Activated T-cell treated with anti-CD3 and anti-CD28 coated beads, Interleukin-2, amount 50 U/mL, for 4 hours (primary cell): ENCODE measurements at places on chromosomes 11 and 22.

GRCh38 chr11:10573556-10573955, 5.1 kb upstream of the LYVE1 start:
- DNase-seq, result no peak

DNA sequence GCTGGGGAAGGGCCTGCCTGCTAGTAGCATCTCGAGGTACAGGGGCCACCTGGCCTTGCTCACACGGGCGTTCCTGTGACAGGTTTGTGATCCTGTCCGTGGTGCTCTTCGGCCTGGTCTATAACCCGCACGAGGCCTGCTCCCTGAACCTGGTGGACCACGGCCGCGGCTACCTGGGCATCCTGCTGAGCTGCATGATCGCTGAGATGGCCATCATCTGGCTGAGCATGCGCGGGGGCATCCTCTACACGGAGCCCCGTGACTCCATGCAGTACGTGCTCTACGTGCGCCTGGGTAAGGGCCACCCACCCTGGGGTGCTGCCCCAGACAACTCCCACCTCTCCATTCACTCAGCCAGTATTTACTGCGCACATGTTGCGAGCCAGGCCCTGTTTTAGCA, 31.8 kb upstream of the MYRF start:
- DNase-seq, result no peak

GRCh38 chr11:67468056-67468455, 995 bp downstream of the TMEM134 start:
- no peak for DNase-seq

- DNase-seq, result no peak
These were observed 3.8 kb upstream of the C11orf91 start for GRCh38 chr11:33704240-33705002.

GRCh38 chr11:26930518-26931247, 63.2 kb upstream of the FIBIN start:
- no peak for DNase-seq

DNA sequence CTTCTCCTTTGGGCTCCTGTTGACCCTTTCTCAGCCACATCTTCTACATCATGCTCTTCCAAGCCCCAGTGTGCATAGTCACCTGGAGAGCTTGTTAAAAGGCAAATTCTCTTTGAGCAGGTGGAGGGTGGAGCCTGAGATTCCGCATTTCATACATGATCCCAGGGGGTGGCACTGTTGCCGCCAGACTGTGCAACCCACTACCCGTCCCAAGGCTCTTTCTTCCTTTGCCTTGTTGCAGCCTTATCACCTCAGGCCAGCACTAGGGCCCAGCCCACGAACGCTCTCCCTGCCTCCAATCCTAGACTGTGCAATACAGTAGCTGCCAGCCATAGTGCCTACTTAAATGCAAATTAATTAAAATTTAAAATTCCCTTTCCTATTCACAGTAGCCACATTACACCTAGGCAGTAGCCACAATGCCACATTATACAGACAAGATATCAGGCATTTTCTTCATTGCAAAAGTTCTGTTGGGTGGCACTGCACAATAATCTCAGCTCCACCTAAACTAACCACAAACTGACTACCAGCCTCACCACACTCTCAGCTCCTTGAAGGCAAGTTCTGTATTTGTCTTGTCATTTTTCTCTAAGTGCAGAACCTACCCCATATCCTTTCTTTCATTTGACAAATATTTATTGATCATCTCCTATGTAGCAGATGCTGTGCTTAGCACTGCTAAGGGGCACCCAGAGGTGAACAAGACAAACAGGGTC, 4.6 kb upstream of the KCNJ5 start:
- no peak for DNase-seq

GRCh38 chr11:122199661-122200060, 83.6 kb upstream of the BLID start:
- DNase-seq, result no peak

GRCh38 chr11:117820071-117820470, 4.5 kb downstream of the FXYD2 start:
- DNase-seq, result no peak

- DNase-seq, result no peak
These were observed 7.4 kb upstream of the ATXN10 start for GRCh38 chr22:45664136-45664646.

- no peak for DNase-seq
These were observed 269.0 kb downstream of the OPCML start for GRCh38 chr11:133263332-133263731.

- no peak for DNase-seq
These were observed 456 bp upstream of the PARVB start for GRCh38 chr22:44023404-44024287.

- no peak for DNase-seq
These were observed 383.8 kb upstream of the NARS2 start for GRCh38 chr11:78958444-78958843.

- DNase-seq, result no peak
These were observed 417.6 kb downstream of the AASDHPPT start for GRCh38 chr11:106495046-106495445.

DNA sequence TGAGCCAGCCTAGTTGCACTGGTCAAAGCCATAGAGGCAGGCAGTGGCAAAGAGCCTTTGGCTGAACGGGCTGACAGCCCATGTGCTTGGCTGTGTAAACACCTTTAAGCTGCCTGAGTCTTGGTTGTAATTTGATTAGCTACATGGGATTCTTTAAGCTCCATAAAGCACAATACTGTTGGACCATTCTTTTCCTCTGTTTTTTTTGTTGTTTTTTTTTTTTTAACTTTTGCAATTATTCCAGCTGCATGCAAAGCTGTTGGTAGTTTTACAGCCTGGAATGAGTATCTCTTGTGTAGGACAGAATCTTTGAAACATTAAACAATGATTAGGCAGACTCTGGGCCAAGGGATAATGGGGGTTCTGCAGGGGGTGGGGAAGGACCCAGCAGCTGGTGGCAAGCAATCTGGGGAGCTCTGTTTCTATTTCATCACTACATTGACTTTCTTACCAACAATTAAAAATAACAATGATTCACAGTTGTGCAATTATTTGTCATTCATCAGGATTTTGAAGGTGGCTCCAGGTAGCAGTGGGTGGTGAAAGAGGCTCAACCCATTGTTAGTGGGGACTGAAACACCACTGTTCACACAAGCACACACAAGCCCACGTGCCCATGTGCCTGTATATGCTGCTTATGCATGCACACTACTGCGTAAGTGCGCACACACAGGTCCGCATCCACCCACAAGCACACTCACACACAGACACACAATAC, 69.5 kb upstream of the CSNK2A3 start:
- no peak for DNase-seq

GRCh38 chr11:29024386-29024785, 916.2 kb downstream of the METTL15 start:
- no peak for DNase-seq

DNA sequence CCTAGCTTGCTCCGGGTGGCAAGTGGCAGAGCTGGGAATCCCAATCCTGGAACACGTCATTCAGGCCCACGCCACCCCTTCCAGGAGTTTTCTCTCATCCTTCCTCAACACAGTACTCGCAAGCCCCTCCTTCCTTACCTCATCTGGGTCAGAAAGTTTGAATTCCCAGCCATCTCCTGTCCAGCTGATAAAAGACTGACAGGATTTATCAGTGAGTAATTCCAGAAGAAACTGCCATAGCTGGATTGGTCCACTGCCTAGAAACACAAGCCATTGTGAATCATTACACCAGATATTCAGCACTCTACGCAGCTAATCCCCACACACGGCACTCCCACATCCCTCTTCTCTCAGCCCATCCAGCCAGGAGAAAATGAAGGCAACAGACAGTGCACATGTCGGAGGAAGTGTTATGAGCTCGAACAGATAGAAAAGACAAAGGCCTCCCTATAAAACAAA, 124.0 kb downstream of the ETS1 start:
- no peak for DNase-seq

- DNase-seq, result no peak
These were observed 154.9 kb downstream of the TRPC6 start for GRCh38 chr11:101428918-101429317.
